Ascending aorta (tissue), 2 donors: ENCODE measurements at places on chromosomes 3 and 15. TPM values are rescaled to one million over a fixed set of nuclear protein-coding genes. Genes with fewer than 3 reads are reported as not detected.

GABRA5 gene
- total RNA-seq, result not detected

MYZAP gene
- total RNA-seq, result 7.6 TPM

CLDN16 gene
- total RNA-seq, result not detected

RBMS3 gene
- total RNA-seq, result 65.8 TPM

RTP3 gene
- total RNA-seq, result not detected

CATSPER2 gene
- 1.4 TPM for total RNA-seq

CLSTN2 gene
- total RNA-seq, result 65.8 TPM

CFAP20DC gene
- total RNA-seq, result not detected

SI gene
- total RNA-seq, result not detected

CYP8B1 gene
- 0.43 TPM for total RNA-seq

NEIL1 gene
- total RNA-seq, result 104 TPM

TEX55 gene
- total RNA-seq, result not detected

LTF gene
- total RNA-seq, result 1.4 TPM

CRYBG3 gene
- 13.2 TPM for total RNA-seq

EIF4G1 gene
- 192 TPM for total RNA-seq

PPM1L gene
- 20.3 TPM for total RNA-seq

SLC26A6 gene
- total RNA-seq, result 28.1 TPM

ACP3 gene
- 0.43 TPM for total RNA-seq

ATRIP gene
- 9.0 TPM for total RNA-seq

PRR23C gene
- not detected for total RNA-seq

SMAD6 gene
- total RNA-seq, result 140 TPM

BCHE gene
- total RNA-seq, result not detected

MLF1 gene
- 3.3 TPM for total RNA-seq

POPDC2 gene
- total RNA-seq, result 4.7 TPM

SAMMSON gene
- total RNA-seq, result 2.2 TPM

DTX3L gene
- 22.4 TPM for total RNA-seq

TMEM158 gene
- total RNA-seq, result not detected
